CD8-positive, alpha-beta memory T cell (primary cell): ENCODE measurements at places on chromosomes 12 and 14.

- peak; percentile 5 for DNase-seq
Measured at GRCh38 chr14:60723116-60723906, 840 bp downstream of the SIX4 start.

- DNase-seq: peak; percentile 26
Measured at GRCh38 chr14:92783813-92784431, 10.2 kb upstream of the GOLGA5 start.

DNA sequence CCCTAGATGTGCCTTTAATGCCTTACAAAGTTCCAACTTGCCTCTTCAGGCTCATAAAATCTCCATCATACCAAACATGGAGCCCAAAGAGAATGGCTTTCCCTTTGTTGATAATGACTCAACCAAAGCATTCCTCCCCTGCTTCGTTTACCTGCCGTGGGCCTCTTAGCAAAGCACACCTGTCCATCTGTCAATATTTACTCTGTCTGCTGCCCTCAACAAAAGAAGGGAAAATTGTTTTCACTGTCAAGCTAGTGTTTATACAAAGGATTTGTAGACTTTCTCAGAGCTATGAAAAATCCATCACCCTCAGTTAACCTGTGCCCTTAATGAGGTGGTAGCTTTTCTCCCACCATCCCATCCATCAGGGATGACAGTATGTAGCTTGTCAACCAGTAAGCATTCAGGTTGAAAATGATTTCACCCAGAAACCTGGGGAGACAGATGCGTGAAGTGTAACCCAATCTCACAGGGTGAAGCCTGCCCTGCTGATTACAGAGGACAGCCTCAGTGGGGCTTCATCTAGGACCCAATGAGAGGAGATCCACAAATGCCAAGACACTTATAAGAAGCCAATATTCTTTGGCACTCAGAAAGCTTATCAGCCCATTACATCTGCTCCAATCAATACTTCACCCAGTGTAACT is 278.1 kb downstream of the NUAK1 start:
- no peak for DNase-seq

DNA sequence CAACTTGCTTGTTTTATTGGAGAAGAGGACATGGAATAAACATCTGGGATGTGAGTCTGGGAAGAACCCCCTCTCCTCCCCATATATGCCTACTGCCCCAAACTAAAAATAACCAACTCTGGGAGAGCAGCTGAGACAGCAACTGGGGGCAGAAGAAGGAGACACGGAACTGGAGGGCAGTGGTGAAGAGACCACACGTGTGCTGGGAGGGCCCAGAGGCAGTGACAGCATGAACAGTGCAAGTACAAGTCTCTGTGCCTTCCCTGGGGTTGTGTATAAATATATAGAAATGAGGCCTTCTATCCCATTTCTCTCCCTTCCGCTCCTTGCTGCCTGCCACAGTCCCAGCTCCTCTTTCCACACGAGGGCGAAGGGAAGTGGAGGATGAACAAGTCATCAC is 4.0 kb upstream of the KRT73 start:
- no peak for DNase-seq

DNA sequence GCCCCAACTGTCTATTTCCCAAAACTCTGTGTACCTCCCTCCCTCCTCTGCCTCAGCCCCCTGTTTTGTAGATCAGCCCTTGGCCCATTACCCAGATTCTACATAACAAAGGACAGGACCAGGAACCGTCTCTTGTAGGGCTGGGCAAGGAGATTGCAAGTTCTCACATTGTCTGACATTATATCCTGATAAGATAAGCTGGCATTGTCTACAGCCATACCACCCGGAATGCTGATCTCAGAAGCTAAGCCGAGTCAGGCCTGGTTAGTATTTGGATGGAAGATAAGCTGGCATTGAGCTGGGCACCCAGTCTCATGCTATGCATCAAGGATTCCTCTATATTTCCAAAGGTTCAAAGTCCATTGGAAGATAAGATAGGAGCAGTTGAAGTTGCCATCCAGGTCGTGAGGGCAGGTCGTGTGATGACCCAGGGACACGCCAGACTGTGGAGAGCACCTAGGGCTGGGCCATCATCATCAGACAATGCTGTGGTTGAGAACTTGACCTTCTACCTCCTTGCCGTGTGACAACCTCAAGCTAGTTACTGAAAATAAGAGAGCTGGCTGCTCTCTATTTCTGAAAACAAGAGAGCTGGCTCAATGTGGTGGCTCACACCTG is 29.5 kb downstream of the PHETA1 start:
- no peak for DNase-seq

GRCh38 chr12:53265783-53266182 is 2.3 kb upstream of the ESPL1 start:
- DNase-seq: no peak

DNA sequence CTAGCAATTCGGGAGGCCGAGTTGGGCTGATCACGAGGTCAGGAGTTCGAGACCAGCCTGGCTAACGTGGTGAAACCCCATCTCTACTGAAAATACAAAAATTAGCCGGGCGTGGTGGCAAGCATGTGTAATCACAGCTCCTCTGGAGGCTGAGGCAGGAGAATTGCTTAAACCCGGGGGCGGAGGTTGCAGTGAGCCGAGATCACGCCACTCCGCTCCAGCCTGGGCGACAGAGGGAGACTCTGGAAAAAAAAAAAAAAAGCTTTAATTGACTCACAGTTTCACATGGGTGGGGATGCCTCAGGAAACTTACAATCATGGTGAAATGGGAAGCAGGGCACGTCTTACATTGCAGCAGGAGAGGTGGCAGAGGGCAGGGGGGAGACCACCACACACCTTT is 30.6 kb upstream of the SLC2A3 start:
- DNase-seq: no peak

DNA sequence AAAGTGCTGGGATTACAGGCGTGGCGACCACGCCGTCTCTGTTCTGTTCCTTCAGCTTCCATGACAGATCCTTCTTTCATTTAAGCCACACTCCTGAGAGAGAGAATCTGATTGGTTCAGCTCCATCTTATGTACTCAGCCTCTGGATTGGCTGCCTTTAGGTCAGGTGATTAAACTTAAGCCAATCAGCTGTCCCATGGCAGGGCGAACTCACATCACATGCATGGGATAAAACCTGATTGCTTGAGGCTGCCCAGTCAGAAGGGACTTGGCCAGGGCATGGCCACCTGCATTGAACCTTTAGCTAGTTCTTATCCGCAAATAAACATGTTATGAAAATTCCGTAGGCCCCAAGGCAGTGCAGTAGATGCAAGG is 274.2 kb downstream of the SUDS3 start:
- no peak for DNase-seq

DNA sequence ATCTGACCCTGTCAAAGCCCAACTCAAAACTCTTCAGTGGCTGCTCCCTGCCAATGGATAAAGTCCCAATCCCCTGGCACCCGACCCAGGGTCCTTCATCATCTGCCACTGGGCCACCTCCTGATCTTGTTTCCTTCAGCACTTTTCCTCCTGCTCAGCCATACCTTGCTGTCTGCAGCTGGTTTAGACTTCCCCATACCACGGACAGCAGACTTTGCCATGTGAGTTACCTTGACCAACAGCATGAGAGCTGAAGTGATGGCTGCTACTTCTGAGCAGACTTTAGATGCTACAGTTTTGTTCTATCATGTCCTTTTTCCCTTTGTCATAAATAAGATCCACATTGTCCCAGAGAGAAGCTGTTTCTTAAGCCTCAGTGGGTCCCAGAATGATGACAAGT is 33.3 kb upstream of the STON2 start:
- no peak for DNase-seq

GRCh38 chr14:35223927-35224326 is 68.3 kb upstream of the PSMA6 start:
- no peak for DNase-seq
